ENCODE measurements at places on chromosomes 4 and X.

- DNase-seq: no peak
Observed at GRCh38 chr4:167025670-167026069, 208.6 kb downstream of the SPOCK3 start.

- no peak for DNase-seq
Observed at GRCh38 chr4:10063544-10064300, 42.4 kb upstream of the SLC2A9 start.

GRCh38 chr4:155564086-155564485 lies 102.6 kb upstream of the GUCY1A1 start:
- DNase-seq: no peak

DNA sequence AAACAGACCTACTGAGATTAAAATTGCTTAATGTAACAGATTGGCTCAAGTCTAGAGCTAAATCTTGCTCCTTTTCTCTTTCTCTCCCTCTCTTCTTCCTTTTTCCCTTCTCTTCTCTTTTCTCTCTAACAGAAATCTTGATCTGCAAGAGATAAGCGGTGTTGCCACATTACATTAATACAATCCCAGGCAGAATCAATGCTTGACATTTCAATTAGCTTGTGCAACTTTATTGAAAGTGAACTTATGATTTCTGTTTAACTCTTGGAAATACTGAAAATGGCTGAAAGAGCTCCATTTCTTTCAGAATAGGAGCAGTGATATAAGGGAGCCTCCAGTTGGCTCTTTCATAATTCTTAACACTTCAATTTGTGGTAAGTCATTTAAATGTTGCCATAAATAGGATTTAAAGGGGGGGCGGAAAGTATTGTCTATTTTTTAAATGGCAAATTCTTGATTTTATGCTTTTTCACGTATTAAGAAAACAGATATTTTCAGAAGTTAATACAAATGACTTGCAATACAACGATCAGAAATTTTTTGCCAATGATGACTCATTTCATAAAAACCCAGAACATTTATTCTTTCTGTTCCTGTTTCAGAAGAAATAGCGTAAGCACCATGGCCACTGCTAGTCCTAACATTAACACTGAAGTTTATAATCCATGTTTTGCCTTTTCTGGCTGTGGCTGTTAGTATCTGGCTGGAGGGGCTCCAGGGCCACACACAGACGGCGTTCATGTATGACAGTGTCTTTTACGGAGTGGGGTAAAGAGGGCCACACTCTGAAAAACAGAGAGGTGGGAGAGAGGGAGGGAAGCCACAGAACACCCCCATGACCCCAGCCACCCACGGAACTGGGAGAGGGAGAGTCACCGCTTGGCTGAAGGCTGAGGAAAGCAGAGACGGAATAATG lies 115.7 kb upstream of the FAT1 start:
- DNase-seq: no peak

DNA sequence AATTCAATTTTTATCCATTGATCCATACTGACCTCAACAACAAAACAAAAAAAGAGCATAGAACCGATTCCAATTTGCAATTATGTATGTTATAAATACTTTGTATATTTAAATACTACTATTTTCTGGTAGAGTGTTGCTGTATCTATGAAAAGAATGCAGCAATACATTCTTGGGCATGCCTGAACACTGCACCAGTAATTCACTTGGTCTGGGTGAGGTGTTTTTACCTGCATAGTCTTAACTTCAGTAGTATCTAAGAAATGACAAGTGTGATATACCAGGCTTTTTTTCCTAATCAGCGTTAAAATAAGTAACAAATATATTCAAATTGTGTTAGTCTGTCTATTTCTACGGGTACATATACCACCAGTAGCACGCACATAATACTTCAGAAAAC lies 120.2 kb downstream of the KLHL13 start:
- no peak for DNase-seq

DNA sequence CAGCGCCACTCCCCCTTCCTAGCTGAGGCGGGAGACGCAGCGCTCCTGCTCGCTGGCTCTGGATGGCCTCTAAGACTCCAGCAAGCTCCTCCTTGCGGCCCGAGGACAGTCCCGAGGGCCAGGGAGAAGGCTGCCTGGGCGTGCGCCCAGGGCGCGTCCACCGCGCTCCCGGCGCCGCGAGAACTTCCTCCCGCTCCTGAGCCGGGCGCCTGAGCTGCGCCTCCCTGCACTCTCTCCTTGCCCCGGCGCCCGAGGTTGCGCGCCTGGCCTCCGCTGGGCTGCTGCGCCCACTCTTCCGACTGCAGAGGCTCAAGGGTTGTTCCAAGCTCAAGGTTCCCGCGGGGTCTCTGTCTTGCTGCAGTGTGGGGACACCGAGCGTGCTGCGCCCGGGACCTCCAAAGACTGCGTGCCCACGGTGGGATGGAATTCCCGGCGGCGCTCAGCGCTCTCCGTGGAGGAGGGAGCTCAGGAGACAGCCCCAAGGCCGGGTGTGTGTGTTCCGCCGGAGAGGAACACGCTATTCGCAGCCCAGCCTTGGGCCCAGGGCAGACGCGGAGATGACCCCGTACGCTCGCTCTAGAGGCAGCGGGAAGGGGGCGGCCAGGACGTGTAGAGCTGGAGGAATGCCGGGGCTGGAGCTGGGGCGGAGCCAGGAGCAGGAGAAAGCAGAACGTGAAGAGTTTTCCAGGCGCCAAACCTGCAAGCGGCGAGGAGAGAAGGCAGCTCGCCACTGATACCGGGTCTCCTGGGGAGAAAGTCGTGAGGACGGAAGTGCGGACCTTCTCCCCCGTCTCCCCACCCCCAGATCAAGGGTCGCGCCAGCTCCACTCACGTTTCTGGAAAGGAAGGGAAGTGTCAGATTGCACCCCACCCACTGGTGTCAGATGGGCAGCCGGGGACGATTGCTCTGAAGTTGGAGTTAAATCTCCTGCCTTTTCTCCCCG lies at the start of gene ARHGAP6:
ARHGAP6 (minus strand) TSS at position 753 of the 944 bp plus-strand sequence. CDS start 1,092 bp downstream, outside the sequence.
- DNase-seq: no peak

DNA sequence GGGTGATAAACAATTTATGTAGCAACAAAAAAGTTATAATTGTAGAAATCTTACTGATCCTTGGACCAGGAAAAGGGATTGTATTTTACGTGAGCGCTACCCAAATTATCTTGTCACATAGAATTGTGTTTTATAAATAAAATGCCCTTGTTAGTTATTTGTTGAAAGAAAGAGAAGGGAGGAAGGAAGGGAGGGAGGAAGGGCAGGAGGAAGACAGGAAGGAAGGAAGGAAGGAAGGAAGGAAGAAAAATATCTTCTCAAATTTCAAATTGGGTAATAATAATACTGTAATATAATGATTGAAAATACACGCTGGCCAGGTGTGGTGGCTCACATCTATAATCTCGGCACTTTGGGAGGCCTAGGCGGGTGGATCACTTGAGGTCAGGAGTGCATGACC lies 206.2 kb upstream of the TLL1 start:
- DNase-seq: no peak

GRCh38 chrX:45323387-45323786 lies 122.7 kb upstream of the DIPK2B start:
- no peak for DNase-seq

DNA sequence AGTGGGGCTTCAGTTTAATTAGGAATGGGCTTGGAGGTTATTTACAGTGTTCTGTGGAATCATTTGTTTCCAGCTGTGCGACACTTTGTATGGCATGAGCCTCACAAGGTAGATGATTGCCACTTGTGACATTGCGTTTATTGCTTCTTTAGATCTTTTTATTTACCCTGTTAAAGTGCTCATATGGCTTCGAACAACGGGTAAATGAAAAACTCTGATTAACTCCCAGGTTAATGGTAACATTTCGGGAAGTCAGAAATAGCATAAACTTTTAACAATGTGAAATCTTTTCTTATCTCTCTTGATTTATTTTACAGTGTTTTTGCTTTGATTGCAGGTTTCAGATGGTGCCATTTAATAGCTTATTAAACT lies 494.3 kb downstream of the IDS start:
- DNase-seq: no peak

- DNase-seq: no peak
Observed at GRCh38 chrX:49116716-49117115, 6.8 kb downstream of the GPKOW start.

DNA sequence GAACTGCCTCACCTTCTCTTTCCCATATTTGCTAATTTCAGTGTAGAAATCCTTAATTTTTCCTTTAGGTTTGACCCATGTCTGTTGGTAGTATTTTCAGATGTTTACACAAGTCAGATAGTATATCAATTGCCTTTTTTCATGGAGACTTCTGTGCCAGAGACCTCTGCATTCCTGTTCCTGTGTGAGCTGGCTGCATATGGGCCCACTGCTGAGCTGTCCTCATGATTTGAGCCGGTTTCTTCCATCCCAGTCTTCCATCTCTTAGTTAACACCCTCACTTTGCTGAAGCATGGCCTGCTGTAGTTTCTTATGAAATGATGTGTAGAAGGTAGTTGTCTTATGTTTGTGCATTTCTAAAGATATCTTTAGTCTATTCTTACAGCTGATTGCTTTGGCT lies 40.0 kb downstream of the CDS1 start:
- DNase-seq: no peak

GRCh38 chr4:177448850-177449249 lies 6.6 kb upstream of the AGA start:
- no peak for DNase-seq

DNA sequence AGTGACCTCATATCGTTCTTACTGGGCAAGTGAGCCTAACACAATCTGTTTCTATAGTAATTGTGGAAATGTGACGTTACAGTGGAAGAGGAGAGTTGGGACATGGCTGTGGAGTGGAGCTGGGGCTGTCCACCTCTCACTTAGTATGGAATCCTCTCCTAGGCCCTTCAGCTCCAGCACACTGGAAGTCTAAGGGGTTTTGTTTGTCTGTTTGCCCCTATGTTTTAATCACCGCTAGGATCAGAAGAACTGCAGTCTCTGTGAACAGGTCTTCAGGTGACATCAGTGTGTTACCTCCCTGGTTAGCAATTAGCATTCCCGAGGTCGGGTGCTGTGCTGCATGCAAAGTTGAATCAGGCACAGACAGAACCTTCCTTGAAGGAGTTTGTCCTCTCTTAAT lies 49.3 kb upstream of the CLDN34 start:
- no peak for DNase-seq

- no peak for DNase-seq
Observed at GRCh38 chrX:37824491-37825214, 22.7 kb downstream of the DYNLT3 start.

GRCh38 chr4:184756399-184756798 lies 22.5 kb upstream of the CENPU start:
- DNase-seq: no peak

DNA sequence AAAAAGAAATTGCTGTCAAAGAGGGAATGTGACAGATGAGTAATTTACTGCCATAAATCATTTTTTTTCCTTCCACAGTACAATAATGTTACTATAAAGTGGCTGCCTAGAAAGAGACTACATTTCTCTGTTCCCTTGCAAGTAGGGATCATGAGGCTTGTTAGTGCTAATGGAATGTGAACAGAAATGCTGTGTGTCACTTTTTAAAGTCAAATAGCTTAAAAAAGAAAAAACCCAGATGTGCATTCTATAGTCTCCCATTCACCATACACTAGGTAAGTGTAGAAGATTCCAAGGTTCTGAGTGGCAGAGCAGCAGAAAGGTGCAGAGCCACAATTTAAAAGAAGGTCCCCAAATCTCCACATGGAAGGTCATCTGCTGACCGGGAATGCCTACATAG lies 328.4 kb downstream of the CAMK2D start:
- DNase-seq: no peak

DNA sequence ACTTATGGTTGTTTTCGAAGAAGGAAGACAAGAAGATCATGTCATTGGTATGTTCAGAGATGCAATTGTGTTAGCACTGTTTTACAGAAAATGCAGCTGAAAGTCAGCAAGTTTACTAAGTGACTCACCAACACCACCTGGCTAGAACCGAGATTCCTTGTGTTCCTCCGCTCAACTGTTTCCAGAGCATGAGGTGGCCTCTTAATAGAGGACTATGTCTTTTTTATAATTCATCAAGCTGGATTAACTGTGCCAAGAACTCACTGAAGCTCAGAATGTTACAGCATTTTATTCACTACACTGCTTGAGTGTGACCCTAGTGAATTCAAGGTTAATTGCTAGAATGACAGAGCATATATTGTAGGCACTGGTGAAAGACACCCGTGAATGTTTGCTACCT lies 1573.5 kb upstream of the TENM3 start:
- no peak for DNase-seq

DNA sequence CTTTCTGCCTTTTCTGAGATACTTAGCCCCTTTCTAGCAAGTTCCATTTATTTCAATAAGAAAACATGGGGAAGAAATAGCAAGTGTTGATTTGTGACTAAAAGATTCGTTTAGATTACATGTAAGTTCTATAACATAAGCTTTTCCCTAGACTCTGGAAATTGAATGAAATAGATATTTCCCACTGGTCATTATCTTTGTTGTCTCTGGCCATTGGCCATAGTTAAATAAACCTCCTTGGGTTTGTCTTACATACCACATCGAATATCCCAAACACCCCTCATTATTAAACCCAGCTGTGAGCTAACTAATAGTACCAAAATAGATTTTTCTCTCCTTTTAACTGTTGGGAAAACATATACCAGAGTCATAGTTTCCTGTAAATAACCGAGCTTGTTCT lies 534.8 kb downstream of the IQCM start:
- no peak for DNase-seq

DNA sequence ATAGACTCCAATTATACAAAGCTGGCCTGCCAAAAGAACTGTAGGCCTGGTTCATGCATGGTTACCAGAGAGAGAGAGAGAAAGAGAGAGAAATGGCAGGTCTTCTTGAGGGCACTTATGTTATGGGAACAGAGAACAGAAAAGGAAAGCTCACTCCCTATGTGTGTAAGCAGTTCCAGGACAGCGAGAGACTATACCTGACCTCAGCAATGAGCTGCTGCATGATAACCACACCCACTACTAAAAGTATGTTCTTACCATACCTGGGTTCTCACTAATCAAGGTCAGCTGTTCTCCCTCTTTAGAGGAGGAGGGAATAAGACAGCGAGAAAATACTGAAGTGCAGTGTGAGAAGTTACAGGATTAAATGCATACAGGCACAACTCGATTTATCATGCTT lies 583.3 kb downstream of the GBA3 start:
- no peak for DNase-seq

DNA sequence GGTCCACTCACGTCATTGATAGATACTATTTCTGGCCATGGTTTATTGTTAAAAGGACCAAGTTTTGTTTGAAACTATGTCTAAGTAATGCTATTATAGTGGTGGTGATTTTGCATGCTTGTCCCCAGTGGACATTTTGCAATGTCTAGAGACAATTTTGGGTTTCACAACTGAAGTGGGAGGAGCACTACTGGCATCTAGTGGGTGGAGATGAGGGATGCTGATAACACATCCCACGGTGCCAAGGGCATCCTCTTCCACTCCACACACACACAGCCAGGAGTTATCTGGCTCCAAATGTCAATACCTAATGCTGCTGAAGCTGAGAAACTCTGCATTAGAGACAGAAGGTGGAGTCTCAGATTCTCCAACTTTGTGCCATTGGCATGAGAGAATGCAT lies 131.2 kb downstream of the FRMPD4 start:
- no peak for DNase-seq

DNA sequence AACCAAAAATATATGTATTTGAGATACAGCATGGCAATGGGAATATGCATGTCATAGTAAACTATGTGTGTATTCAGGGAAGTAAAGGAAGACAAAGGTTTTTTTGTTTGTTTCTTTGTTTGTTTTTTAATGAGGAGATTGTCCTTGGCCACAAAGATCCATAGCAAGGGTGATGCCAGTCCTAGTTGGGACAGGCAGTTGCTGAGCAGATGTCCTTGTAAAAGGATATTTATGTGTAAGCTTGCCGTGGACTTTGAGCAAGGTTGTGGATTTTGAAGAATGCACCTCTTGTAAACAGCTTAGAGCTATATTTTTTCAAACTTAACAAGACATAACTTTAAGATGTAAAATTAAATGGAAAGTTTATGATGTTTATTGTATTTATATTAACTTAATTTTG lies 69.9 kb upstream of the GABRE start:
- no peak for DNase-seq
